ENCODE measurements at places on chromosomes 7 and 10. TPM values are rescaled to one million over a fixed set of nuclear protein-coding genes. Genes with fewer than 3 reads are reported as not detected.

- no peak for DNase-seq
Measured at GRCh38 chr7:155874010-155874409, 61.7 kb upstream of the SHH start.

DNA sequence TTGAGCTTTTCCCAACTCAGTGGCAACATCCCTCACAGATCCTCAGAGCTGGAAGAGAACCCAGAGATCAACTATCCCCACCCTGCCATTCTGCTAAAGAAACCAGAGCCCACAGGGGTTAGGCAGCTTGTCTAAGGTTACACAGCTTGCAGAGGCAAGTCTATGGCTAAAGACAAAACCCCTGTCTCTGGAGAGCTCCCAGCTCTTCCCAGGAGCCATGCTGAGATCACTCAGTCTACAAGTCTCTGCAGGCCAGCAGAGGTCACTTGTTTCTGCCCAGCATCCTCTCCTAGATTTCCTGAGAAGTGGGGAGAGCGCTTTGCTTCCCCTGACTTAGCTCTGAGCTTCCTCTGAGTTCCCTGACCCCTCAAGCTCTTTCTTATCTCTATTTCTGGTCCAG, 28.5 kb upstream of the LOXL4 start:
- no peak for DNase-seq

TAX1BP1 gene
- total RNA-seq: 61.8 TPM

ACTL6B gene
- not detected for total RNA-seq

- no peak for DNase-seq
Measured at GRCh38 chr7:14751461-14751860, 151.1 kb downstream of the DGKB start.

GRCh38 chr10:68871105-68871711, 29.9 kb upstream of the DDX50 start:
- peak; percentile 60 for DNase-seq

- no peak for DNase-seq
Measured at GRCh38 chr10:103648251-103648635, 154.7 kb downstream of the NEURL1 start.

TMEM213 gene
- not detected for total RNA-seq

TRIL gene
- not detected for total RNA-seq

- DNase-seq: no peak
Measured at GRCh38 chr7:19939746-19940145, 166.3 kb upstream of the TMEM196 start.

- DNase-seq: no peak
Measured at GRCh38 chr7:101678658-101679057, 49.6 kb upstream of the MYL10 start.

GRCh38 chr7:7585241-7585928, 18.7 kb downstream of the MIOS start:
- DNase-seq: no peak

GRCh38 chr7:732094-732541, 5.0 kb upstream of the PRKAR1B start:
- DNase-seq: no peak

DNA sequence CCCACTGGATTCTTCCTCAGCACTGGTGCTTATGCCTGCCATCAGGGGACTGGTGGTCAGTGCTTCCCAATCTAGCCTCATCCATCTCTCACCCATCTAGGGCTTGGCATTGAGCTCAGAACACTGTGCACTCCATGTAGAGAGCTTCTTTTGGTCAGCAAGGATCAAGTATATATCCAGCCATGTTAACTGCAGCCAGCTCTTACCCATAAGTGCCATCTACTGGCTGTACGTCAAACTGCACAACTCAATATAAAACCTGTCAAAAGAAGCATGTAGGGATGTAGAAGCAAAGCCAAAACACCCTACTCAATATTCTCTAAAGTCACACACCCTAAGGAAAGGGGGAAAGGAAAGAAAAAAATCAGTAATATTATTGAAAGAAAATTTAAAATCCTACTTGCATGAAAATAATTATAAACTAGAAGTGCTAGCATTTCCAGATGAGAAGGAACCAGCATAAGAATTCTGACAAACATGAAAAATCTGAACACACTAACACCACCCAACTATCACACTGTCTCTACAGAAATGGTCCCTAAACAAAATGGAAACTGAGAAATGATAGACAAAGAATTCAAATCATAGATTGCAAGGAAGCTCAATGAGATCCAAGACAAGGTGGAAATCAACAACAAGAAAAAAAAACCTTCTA, 531.1 kb upstream of the STEAP1 start:
- no peak for DNase-seq

RGR gene
- total RNA-seq: not detected

DNA sequence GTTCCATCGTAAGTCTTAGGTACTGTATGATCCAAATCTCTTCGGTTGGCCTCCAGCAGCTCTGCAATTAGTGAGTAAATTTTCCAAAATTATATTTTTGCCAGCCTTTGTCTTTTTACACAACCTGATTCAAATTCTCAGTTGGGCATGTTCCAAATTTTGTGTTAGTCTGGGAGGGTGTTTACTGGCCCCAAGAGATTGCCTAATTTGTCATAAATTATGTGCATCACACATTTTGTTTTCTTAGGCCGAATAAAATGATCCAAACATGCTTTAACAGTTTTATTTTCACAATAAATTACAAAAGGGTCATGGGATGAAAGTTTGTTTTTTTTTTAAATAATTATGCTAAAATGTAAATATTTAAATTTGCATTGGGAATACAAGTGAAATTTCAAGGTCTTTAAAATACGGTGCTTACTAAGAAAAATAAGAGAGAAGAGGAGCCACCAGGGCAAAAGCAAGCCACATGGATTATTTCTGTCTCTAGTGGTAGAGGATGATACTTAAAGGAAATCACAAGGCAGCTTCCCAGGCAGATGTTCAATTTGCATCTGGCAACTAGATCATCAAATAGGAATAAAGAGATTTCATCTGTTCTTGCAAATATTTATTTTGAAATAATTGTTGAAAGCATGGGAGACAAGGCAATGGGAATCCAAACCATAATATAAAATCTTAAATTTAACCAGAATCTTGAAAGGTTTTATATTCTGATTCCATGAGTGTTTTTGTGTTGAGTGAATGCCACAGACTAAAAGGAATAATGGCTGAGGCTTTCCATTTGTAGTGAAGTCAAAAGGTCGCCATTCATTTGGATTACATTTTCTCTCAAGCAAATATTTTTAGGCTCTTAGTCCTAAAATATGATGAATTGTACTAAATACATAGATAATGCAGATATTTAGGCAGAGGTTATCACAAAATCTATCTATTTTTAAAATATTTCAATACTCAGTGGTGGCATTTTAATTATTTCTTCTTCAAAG, 111.1 kb downstream of the MDFIC start:
- no peak for DNase-seq

VIM gene
- total RNA-seq: 571 TPM

DNA sequence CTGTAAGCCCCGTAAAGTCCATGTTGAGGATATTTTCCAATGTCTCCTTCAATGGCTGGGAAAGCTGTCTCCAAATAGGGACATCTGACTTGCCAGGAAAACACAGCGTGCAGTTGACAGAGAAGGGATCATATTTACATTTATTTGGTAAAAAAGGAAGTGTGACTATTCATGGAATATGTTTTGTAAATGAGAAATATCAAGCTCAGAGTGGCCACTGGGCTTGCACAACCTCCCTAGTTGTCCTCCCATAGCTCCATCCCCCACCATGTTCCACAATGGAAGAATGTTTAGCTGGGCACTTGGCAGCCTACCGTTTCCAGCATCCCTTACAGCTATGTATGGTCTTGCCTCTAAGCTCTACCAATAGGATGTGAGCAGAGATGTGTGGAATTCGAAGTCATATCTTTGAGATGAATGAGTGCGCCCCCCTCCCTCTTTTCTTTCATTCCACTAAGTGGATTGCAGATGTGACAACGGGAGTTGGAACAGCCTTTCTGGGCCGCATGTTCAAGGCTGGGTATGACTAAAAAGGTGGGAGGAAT, 306.6 kb upstream of the ZMIZ1 start:
- no peak for DNase-seq

GRCh38 chr7:4269086-4269485, 413.0 kb upstream of the FOXK1 start:
- DNase-seq: no peak

GRCh38 chr7:1516586-1517251, 12.5 kb upstream of the INTS1 start:
- DNase-seq: no peak

SDK1 gene
- 0.16 TPM for total RNA-seq

GRCh38 chr10:10677479-10677878, 340.2 kb upstream of the CELF2 start:
- DNase-seq: no peak

GRCh38 chr7:36391436-36392198, 2.0 kb downstream of the ANLN start:
- DNase-seq: no peak

ABCB8 gene
- 106 TPM for total RNA-seq

PRKG1 gene
- 0.22 TPM for total RNA-seq

GRCh38 chr10:7697426-7697825, 5.7 kb upstream of the ITIH2 start:
- no peak for DNase-seq

C7orf57 gene
- not detected for total RNA-seq

- peak; percentile 57 for DNase-seq
Measured at GRCh38 chr10:91163869-91164474, 56.5 kb upstream of the PCGF5 start.

IGFBP1 gene
- total RNA-seq: not detected

KIAA1549 gene
- 0.25 TPM for total RNA-seq

TDRD1 gene
- not detected for total RNA-seq

DNA sequence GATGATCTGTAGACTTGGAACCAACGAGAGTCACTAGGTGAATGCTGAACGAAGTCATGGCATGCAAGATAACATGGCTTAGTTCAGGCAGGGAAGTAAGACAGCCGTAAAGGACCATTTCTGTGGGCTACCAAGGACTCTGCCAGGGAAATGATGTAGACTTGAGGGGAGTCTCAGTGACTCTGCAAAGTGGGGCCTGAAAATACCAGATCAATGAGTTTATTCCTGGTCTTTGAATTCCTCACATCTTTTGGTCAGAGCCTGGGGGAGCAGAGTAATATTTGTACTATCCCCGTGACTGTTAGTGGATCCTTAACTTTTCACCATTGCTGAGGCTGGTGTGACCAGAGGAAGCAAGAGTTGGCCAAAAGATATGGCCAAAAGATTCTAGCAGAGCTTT, 60.7 kb upstream of the INHBA start:
- DNase-seq: no peak

GRCh38 chr7:30285067-30285535, 704 bp downstream of the ZNRF2 start:
- peak; percentile 39 for DNase-seq

DNA sequence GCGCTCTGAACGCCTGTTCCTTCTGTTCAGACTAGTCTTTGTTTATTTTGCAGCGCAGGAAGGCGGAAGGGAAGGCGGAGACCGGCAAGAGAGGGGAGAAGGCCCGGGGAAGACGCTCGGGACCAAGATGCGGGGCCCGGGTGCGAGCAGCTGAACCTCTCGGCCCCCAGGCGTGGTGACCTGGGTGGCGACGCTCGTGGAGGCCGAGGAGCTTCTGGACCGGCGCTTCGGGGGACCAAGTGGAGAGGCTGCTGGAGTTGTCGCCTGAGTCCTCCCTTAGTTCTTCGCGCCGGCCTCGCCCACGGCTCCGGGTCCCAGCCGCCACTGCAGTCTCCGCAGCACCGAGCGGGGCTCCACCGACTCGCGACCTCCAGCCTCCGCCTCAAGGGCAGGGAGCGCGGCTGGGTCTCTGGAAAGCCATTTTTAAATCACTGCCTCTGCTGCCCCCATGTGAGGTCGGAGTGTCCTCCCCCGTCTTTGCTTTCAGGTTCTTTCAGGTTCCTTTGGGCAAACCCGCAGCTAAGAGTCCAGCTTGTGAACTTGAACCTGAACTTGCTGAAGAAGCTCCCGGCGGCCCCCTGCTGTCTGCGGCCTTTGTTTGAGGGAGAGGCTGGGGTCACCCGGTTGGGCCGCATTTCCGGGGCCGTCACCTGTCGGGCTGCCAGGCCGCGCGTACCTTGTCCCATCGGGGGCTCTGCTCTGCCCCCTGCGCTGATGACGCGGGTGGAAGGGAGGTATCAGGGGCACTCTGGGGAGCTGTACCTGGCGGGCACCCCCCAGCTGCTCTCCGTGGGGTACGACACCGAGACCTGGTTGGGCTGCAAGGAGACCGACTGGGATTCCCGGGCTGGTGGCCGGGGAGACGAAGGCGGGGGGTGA, 136.0 kb downstream of the KIF20B start:
- DNase-seq: no peak

DNA sequence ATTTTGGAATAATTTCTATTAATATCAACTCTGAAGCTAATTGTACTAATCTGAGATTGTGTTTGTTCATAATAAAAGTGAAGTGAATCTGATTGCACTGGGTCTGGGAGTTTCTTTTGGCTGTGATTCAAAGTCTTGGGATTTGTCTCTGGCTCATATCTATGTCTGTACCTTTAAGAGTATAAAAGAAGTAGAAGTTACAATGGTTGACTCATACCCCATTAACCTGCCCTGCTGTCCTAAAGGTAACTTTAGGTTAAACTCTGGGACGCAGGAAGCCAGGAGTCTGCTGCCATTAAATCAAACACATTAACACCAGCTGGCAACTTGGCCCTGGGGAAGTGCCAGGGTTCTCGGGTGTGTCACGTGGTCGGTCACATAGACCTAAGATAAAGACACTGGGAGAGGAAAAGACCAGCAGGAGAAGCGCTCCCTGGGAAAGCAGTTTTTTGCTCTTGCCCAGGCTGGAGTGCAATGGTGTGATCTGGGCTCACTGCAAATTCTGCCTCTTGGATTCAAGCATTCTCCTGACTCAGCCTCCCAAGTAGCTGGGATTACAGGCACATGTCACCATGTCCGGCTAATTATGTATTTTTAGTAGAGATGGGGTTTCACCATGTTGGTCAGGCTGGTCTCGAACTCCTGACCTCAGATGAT, 17.8 kb downstream of the SCD start:
- DNase-seq: no peak

A1CF gene
- total RNA-seq: 0.11 TPM

MLXIPL gene
- total RNA-seq: 11.8 TPM

- DNase-seq: no peak
Measured at GRCh38 chr7:82705517-82706260, 262.1 kb upstream of the CACNA2D1 start.
